AG09309 (cell line): ENCODE measurements at places on chromosomes 6 and 20.

DNA sequence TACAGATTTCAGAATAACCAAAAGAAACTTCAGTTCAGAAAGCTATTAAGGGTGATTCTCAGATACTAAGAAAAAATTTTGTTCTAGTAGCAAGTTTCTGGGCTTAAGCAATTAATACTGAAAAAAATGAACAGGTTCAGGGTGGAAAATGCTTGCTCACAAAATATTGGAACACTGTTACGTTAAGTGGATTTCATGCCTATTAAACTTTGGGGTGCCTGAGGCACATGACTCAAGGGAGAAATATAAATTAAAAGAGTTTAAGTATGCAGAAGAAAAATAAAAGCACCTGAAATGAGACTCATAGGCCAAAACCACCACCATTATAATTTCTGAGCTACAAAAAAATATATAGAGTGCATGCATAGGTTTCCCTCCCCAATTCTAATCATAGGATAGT, 32.3 kb upstream of the HSF2 start:
- no peak for DNase-seq

DNA sequence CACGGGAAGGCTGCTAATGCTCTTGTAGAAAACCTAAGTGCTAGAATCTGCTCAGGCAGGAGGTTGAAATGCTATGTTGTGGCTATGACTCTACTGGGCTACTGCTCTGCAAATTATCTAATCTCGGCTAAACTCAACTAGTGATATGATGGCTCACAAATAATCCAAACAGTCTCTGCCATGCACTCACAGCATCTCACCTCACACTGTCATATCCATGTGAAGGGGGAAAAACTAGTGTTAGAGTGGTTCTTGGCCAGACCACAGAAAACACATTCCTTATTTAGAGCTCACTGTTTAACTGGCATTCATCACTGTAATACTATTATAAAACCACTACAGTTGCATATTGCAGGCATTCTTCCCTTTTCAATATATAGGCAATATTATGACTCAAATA, 81.8 kb upstream of the DST start:
- DNase-seq = peak; percentile 20

GRCh38 chr20:51437182-51437924, 105.2 kb downstream of the NFATC2 start:
- no peak for DNase-seq

DNA sequence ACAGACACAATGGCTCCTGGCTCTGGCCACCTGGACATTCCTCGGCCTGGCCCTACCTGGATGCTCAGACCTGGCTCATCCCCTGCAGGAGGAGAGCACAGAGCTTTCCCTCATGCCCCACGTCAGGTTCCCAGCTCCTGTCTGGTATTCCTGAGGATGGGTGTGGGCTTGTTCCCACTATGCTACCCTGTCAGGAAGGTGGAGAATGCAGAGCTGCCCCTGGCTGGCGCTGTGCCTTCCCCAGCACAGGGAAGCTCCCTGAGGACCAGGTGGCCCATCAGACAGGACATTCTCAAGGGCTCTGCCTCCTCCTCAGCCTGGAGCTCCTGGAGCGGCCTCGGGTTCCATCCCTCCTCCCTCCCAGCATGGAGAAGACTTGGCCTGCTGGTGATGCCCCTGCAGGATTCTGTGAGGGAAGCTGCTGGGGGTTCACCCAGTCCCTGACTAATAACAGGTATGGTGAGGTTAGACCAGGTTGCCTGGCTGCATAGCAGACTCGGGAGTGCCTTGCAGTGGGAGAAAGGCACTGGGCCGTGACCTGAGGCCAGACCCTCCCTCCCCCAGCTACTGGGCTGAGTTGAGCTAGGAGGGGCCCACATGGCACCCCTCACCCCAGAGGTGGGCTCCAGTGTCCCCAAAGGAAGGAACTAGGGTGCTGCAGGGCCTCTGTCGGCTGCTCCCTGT, 156.0 kb upstream of the MLN start:
- no peak for DNase-seq

GRCh38 chr20:45882469-45883099, 1.6 kb downstream of the ZSWIM1 start:
- DNase-seq = no peak

DNA sequence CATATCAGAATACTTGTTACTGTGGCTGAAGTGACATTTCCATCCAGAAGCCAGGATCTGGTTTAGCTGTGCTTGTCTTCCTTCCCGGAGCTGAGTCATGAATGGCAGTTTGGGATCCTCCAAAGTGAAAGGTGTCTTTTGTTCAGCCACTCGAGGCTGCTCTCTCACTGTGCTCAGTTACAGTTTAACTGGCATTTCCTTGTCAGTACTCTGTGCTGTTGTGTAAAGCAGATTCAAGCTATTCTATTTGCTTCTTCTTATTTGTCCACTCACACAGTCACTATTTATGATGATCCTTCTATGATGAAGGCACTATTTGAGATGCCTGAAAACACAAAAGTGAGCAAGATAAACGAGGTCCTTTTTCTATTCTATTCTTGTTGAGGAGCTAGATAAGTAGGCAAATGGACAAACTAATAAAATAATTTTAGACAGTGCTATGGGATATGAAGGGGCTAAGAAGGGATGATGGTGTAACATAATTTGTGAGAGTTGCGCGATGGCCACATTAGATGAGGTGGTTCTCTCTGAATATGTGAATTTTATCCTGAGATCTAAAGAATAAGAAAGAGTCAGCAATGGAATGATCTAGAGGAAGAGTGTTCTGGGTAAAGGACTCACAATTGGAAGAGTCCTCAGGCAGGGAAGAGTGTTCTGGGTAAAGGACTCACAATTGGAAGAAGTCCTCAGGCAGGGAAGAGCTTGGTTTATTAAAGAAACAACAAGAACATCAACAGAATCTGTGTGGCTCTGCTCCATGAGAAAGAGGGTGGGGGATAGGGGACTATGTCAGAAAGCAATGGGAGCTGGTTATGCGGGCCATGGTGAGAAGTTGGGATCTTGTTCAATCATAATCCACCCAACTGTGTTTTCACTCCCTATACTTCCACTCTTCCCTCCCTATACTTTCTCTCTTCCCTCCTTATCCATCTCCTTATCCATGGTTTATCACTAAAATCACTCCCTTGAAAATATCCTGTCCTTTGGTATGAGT, 40.1 kb downstream of the CYP24A1 start:
- no peak for DNase-seq

GRCh38 chr6:80742481-80742880, 636.0 kb downstream of the BCKDHB start:
- DNase-seq = peak; percentile 27

DNA sequence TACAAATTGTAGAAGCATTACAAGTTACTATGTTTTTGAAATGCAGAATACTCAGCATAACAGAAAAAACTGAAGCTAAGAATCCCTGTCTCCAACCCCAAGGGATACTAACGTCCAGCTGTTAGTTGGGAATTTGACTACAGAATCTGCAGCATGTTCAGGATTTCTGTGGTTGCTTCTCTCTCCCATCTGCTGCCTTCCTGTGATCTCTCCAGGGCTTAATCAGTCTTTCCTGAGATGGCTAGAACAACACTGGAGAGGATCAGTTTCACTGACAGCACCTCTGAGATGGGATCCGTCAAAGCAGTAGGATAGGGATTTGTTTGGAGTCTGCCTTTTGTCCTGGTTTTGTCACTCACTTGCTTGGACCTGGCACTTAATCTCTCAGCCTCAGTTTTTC, 73.3 kb upstream of the NUP153 start:
- DNase-seq = no peak

- DNase-seq = no peak
Measured at GRCh38 chr6:135710042-135710441, 141.5 kb upstream of the PDE7B start.

DNA sequence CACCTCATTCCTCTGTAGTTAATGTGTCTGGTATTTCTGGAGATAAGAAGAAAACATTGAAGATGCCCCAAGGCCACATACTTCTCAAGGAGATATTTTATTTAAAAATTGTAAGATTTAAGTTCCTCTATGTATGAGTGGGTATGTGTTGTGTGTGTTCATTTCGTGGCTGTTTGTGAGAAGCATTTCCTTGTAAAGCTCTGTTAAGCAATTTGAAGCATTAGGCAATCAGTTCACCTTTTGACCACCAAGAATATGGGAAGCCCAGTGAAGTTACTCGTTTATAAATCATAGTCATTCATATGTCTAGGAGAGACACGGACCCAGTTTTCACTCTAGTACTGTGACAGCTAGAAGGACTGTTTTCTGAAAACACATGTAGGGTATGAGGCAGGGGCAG, 717.6 kb upstream of the MAP3K7 start:
- no peak for DNase-seq

- no peak for DNase-seq
Measured at GRCh38 chr6:166541876-166542579, 44.5 kb downstream of the RAMACL start.

GRCh38 chr6:156053626-156054025, 598.0 kb upstream of the NOX3 start:
- no peak for DNase-seq

DNA sequence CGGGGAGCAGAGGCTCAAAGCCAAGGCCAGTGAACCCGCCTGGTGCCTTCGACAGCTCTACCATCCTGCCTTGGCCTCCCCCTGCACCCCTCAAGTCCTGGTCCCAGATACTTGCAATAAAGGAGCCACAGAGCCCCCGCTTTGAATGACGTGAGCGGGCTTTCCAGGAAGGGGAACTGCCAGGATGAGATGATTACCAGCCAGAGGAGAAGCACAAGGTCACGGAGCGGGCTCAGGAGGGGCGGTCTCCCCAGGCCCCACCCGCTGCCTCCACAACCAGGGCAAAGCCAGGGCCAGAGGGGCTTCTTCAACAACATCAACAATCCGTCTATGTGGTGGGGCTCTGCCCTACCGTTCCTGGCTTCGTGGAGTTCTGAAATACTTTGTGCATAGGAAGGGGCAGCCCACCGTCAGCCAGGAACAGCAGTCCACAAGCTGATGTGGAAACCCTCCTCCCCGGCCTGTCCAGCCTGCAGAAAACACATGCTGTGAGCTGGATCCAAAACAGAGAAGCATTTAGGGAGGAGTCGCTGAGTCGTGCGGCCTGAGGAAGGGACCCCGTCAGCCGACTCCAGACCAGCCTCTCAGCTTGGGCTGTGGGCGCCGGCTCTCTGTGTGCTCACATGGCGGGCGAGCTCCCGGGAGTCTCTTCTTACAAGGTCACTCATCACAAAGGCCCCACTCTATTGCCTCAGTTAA, 392.5 kb downstream of the CDH4 start:
- no peak for DNase-seq

- DNase-seq = no peak
Measured at GRCh38 chr6:26199773-26200764, 112.8 kb downstream of the HFE start.

DNA sequence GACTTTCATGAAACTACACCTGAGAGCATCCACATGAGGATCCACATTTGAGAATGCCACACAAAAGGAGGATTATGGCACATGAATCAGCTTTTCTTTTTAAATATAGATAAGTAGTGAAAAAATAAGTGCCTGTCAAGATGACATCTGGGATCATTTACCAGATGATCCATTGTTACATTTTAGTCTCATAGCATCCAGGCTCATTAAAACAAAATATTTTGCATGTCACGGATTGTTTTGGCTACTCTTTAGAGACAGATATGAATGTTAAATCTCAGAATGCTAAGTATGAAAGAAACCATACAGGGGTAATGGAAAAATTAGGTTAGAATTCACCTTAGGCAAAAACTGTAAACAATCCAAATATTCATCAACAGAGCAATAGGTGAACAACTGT, 66.7 kb downstream of the MYO6 start:
- no peak for DNase-seq

- DNase-seq = no peak
Measured at GRCh38 chr20:47674145-47674544, 111.1 kb downstream of the SULF2 start.

GRCh38 chr6:156710479-156710878, 66.7 kb upstream of the ARID1B start:
- DNase-seq = no peak

GRCh38 chr6:117547688-117548621, 54.4 kb downstream of the GOPC start:
- no peak for DNase-seq

- no peak for DNase-seq
Measured at GRCh38 chr6:131029626-131030297, 33.3 kb downstream of the EPB41L2 start.

- DNase-seq = no peak
Measured at GRCh38 chr6:162478192-162478671, 249.3 kb downstream of the PRKN start.

DNA sequence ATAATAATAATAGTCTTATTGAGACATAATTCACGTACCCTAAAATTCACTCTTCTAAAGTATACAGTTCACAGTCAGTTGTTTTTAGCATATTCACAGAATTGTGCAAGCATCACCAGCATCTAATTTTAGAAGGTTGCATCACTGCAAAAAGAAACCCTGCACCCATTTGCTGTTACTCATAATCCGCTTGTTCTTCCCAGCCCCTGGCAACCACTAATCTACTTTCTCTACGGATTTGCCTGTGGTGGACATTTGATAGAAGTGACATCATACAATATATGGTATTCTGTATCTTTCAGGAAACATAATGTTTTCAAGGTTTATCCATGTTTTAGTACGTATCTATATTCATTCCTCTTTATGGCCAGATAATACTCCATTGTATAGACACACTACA, 41.5 kb upstream of the FAM184A start:
- DNase-seq = peak; percentile 73

GRCh38 chr6:32444433-32444832, 4.7 kb downstream of the HLA-DRA start:
- no peak for DNase-seq

DNA sequence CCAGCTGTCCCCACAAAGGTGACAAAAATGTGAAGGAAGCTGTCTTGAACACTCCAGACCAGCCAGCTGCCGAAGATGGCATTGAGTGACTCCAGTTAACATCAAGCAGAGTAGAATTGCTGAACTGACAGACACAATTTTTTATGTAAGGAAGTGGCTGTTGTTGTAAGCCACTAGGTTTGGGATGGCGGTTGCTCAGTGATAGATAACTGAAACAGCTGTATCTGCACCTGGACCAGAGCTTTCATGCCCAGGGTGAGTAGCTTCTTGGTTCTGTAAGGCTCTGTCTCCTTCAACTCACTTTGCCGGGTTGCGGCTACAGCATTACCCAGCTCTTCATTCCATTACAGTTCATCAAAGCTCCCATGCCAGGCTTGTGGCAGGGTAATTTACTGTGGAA, 49.7 kb upstream of the DDR1 start:
- DNase-seq = no peak

GRCh38 chr6:30020626-30021025, 40.4 kb upstream of the POLR1H start:
- no peak for DNase-seq

DNA sequence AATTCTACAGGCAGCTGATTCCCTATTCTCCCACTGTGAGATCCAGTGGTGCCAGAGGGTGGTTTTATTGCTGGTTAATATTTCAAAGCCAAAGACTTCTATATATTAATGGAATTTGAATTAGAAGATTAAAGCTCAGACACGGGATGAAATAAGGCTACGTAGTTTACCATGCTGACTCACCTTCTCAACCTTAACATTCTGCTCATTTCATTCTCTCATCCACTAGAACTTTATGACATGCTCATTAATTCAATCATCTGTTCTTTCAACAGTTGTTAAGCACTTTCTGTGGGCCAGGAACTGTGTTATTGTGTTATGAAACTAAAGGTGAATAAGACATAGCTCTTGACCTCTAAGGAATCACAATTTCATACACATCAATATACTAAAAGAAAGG, 456.9 kb upstream of the MAP3K7 start:
- DNase-seq = no peak

GRCh38 chr6:119311514-119312142, 37.9 kb downstream of the MAN1A1 start:
- DNase-seq = no peak

GRCh38 chr6:152976749-152977148, 6.1 kb downstream of the FBXO5 start:
- no peak for DNase-seq

GRCh38 chr20:8523684-8524083, 391.6 kb downstream of the PLCB1 start:
- DNase-seq = no peak
